Left cardiac atrium (tissue), 4 donors: ENCODE measurements at places on chromosomes 2 and 18.

GRCh38 chr18:40109252-40110049 is 1845.6 kb upstream of the PIK3C3 start:
- no peak for DNase-seq

GRCh38 chr2:65340898-65341681 is 91.3 kb downstream of the SPRED2 start:
- DNase-seq: no peak

GRCh38 chr2:172440795-172441194 is 13.4 kb downstream of the ITGA6 start:
- DNase-seq: no peak

- DNase-seq: no peak
Measured at GRCh38 chr2:60821587-60822302, 59.6 kb upstream of the REL start.

DNA sequence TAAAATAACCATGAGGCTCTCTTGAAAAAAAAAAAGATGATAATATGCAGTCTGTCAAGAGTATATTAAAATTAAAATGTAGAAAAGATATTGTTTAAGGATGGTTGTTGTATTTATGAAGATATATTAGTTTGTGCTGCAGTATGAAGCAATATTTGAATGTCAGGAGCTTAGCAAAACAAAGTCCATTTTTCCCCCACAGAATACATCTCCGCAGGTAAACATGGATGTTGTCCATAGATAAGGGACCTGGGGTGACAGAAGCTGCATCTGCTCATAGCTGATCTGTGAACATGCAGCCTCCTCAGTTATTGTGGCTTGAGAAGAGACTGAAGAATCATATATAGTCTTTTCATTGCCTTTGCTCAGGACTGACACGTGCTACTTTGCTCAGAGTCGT is 366.1 kb upstream of the MMADHC start:
- DNase-seq: no peak

- no peak for DNase-seq
Measured at GRCh38 chr2:23689891-23690290, 237.0 kb downstream of the ATAD2B start.
